Femur (tissue), 1 donor: ENCODE measurements at places on chromosomes 3 and 15.

DNA sequence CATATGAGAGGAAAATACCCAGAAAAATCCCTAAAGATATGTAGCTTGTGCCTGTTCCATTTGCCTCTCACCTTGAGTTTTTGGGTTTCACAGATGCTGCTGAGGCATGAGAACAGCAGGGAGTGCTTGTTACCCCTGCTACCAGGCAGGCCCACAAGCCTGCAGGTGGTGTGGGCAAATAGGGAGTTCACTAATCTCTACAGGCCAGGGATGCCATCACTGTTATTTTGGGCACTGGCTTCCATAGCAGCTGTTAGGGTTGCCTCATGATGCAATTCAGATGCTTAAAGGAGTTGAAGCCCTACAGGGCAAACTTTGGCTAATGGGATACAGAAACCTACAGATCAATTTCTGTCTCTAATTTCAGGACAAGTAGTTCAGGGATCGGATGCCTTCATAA is 873.5 kb downstream of the OTOL1 start:
- peak; percentile 25 for DNase-seq

- peak; percentile 22 for DNase-seq
Observed at GRCh38 chr3:141279077-141279967, 47.7 kb downstream of the PXYLP1 start.

DNA sequence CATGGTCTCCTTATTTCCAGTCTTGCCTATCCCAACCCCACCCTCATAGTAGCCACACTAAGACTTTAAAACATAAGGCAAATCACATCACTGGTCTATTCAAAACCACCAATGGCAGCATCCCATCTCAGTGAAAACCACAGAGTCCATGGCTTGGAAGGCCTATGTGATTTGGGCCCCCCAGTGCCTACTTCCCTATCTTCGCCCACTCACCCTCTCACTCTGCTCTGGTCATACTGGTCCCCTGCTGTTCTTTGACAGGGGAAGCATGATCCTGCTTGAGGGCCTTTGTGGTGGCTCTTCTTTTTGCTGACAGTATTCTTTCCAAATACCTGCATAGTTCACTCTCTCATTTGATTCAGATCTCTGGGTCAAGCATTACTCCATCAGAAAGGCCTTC is 3.3 kb downstream of the GTF2A2 start:
- no peak for DNase-seq

DNA sequence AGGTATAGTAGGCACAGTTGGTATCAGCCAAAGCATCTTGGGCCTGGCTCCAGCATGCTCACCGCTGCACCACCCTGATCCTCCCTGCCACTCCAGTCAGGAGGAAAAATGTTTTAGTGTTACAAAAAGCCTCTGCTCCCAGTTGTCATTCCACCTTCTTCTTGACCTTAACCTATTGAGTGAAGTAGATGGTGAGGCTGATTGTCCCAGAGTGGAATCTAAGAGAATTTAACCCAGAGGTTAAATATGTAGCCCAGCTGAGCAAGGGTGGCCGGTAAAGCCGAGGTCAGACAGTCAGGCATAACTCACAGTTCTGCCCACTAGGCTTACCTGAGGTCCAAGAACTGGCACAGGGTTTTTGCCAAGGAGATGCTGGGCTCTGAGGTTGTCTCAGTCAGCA is 30.7 kb upstream of the TNIK start:
- no peak for DNase-seq

DNA sequence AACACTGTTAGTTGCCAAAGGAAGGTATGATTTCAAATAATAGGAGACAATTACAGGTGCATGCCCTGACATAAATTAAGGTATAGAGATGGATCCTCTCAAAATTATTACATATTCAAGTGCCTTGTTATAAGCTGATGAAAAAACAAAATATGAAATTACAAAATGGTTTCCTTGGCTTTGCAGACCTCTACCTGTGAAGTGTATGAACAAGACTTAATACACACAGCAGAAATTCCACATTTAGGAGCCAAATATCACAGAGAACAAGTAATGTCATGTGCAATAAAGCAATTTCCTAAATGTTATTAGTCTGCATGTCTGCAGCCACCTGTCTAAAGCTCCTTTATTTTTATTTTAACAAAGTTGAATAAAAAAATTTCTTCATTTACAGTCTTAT is 151.5 kb downstream of the ALCAM start:
- DNase-seq: no peak

GRCh38 chr3:39811561-39811960 is 2.2 kb downstream of the MYRIP start:
- DNase-seq: no peak

DNA sequence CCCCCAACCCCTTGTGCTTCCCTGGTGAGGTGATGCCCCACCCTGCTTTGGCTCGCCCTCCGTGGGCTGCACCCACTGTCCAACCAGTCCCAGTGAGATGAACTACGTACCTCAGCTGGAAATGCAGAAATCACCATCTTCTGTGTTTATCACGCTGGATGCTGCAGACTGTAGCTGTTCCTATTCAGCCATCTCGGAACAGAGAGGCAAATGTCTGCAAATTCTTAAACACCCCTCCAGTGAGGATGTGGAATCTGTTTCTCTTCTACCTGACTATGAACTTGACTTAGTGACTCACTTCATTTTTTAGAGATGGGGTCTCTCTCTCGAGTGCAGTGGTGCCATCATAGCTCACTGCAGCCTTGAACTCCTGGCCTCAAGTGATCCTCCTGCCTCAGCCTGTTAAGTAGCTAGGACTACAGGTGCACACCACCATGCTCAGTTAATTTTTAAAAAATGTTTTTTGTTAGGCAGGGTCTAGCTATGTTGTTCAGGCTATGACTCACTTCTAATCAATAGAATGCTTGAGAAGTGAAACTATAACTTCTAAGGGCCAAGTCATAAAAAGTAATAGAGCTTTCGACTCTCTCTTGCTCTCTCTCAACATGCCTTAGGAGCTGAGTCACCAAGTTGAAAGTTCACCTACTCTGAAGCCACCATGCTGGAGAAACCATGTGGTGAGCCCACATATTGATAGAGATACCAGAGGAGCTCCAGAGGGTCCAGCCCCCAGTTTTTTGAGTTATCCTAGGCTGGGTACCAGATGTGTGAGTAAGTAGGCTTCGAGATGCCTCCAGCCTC is 11.5 kb upstream of the PARP14 start:
- no peak for DNase-seq

DNA sequence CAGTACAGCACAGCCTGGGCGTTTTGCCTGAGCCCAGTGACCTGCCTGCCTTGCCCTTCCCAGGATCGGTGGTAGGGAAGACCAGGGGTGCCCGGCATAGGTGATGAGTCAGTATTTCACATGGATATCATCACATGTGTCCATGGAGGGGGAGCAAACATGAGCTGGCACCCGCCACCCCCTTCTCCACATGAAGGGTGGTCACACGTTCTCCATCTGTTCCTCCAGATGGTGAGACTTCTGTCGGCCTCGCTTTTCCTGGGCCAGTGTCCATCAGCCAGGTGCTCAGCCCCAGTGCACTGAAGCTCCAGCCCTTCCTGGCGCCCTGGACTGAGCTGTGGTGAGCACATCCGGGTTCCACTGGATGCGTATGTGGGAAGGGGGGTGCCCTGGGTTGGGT is 208.4 kb downstream of the UBE3A start:
- DNase-seq: no peak

GRCh38 chr15:85089929-85090597 is 108.4 kb downstream of the PDE8A start:
- DNase-seq: no peak

DNA sequence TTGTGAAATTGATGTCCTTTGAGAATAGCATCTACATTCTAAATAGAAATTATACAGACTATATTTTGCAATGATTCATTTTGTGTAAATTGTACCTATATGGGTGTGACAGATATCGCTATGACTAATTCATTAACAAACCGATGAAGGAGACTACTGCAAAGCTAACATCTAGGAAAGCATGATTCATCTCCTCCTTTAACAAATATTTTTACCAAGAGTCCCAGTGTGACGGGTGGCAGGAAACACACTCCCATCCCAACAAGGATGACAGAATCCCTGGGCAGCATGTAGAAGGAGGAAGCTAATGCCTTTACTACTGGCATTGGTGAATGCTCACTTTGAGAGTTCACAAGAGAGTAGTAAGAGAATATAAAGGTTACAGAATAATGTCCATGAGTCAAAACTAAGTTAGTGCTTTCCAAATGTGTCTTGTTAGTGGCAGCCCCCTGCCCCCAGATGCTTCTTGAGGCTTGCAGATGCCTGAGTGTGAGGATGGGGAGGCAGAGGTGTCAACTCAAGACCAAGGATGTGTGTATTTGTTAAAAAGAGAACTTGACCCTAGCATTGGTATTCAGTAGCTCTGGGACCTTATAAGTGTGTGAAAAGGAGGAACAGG is 180.6 kb downstream of the FMN1 start:
- DNase-seq: no peak

- no peak for DNase-seq
Observed at GRCh38 chr3:67860429-67860828, 206.0 kb upstream of the SUCLG2 start.

- DNase-seq: no peak
Observed at GRCh38 chr3:40793730-40794129, 269.0 kb downstream of the ZNF621 start.

- DNase-seq: peak; percentile 98
Observed at GRCh38 chr15:45198337-45199135, 10.8 kb upstream of the SHF start.

GRCh38 chr3:161070980-161071663 is 34.0 kb downstream of the B3GALNT1 start:
- no peak for DNase-seq

DNA sequence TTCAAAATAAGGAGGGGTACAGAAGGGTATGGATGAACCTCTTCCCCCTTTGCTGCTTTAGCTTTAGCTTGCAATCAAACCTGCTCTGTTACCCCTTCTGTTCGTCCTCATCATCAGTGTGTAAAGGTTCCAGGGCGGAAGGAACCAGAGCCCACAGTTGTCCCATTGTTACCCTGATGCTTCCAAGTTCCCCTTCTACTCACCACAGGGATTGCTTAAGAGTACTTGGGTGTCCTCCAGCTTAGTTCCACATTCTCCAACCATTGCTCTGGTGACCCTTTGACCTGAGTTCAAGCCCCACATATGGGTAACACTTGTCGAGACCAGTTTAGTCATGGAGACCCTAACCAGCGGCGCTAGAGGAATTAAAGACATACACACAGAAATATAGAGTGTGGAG is 1080.1 kb upstream of the ALCAM start:
- DNase-seq: no peak

GRCh38 chr3:139647866-139648435 is 29.8 kb downstream of the NMNAT3 start:
- no peak for DNase-seq

- peak; percentile 83 for DNase-seq
Observed at GRCh38 chr3:8970971-8971589, 7.8 kb upstream of the RAD18 start.

DNA sequence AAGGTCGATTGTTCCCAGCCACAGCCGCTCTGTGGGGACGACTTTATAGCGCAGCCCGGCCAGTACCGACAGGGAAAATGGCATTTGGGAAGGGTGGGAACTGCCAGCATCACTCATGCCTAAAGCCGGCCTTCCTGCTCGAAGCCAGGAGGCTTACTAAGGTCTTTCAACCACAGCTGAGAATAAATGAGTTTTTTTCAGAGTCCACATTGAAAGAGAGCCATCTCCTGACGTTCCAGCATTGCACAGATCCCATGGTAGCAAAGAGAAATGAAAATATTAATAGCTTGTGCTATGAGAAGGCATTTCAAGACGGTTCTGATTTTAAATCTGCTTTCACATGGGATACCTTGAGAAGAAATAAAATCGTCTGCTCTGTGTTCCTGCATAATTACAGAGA is 230.2 kb upstream of the IGF1R start:
- no peak for DNase-seq

GRCh38 chr3:67018105-67018788 is 20.1 kb downstream of the KBTBD8 start:
- DNase-seq: peak; percentile 27

DNA sequence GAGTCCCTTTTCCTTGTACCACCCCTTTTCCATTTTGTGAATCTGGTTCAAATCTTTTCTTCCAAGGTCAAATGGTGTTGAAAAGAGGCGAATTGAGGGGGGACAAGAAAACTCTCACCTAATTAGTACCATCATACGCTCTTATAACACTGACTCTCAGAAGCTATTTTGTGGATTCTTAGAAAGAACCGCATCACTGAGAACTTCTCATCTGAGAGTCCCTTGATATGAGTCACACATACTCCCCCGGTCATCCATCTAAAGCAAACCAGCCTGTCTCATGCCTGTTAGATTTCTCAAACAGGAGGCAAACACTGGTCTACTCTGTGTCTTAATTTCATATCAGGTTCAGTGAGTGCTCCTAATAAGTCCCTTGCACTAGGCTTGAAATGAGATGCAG is 76.5 kb upstream of the SPRED1 start:
- no peak for DNase-seq

GRCh38 chr15:51332206-51333147 is 5.9 kb downstream of the CYP19A1 start:
- DNase-seq: no peak

GRCh38 chr3:22156868-22157267 is 405.9 kb upstream of the ZNF385D start:
- no peak for DNase-seq

GRCh38 chr3:194777729-194778128 is 92.0 kb downstream of the FAM43A start:
- no peak for DNase-seq

DNA sequence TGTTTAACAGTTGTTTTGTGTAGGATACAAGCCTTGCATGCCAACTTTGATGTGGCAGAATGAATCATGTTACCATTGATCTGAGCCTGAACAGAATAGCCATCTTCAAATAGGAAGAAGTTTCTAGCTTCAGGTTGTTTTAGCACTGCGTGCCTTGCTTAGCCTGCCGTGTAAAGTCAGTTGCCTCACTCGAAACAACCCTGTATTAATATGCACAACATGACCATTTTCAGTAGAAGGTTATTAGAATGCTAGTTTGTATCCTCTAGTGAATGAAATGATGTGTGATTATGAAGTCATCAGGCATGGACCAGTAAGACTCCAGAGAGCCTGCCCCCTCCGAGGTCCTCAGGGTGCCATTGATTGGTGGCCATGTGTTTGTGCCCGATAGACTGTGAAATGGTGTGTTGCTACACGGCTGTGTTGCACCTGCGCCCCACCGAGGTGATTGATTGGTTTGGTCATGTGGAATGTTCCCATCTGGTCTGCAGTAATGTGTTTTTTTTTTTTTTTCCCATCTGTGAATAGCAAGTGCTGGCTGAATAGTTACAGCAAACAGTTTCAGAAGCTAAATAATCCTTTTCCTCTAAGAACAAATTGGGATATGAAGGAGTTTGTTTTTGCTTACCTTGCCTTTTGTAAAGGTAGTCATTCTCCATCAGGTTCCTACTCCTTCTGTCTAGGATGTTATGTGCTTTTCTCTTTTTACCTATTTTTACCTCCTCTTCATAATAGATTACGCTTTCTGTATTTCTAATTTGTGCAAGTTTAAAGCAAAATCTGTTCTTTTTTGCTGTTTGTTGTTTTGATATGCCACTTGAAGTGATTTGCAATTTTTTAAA is 214.9 kb downstream of the TCF12 start:
- peak; percentile 39 for DNase-seq

GRCh38 chr3:15279671-15280402 is 52.5 kb downstream of the SH3BP5 start:
- DNase-seq: no peak

GRCh38 chr15:82709081-82709420 is 624 bp downstream of the AP3B2 start:
- no peak for DNase-seq

- DNase-seq: no peak
Observed at GRCh38 chr3:195397524-195397923, 45.3 kb downstream of the ACAP2 start.

GRCh38 chr15:39668457-39668856 is 87.6 kb downstream of the THBS1 start:
- no peak for DNase-seq

GRCh38 chr3:31959951-31960792 is 20.9 kb downstream of the OSBPL10 start:
- no peak for DNase-seq
